ENCODE measurements at places on chromosomes 2 and 18.

GRCh38 chr2:191981706-191982105 is 134.8 kb upstream of the CAVIN2 start:
- no peak for DNase-seq

- DNase-seq, result no peak
Measured at GRCh38 chr18:54173980-54174630, 50.4 kb downstream of the MBD2 start.

GRCh38 chr2:64276417-64277095 is 132.3 kb upstream of the PELI1 start:
- no peak for DNase-seq

DNA sequence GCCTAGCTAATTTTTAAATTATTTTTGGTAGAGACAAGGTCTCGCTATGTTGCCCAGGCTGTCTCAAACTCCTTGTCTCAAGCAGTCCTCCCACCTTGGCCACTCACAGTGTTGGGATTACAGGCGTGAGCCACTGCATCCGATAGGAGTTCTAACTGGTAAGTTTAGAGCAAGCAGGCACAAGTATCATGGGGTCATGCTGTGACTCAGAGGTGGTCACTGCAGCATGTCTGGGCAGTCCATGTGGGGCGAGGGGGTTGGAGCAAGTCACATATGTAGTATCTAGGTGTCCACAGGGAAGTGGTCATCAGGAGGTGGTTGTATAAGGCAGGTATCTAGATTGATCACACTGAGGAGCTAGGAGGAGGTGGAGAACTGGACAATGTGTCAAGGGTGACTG is 22.7 kb upstream of the STARD7 start:
- no peak for DNase-seq

- no peak for DNase-seq
Measured at GRCh38 chr2:133968446-133968845, 285.4 kb upstream of the MGAT5 start.

DNA sequence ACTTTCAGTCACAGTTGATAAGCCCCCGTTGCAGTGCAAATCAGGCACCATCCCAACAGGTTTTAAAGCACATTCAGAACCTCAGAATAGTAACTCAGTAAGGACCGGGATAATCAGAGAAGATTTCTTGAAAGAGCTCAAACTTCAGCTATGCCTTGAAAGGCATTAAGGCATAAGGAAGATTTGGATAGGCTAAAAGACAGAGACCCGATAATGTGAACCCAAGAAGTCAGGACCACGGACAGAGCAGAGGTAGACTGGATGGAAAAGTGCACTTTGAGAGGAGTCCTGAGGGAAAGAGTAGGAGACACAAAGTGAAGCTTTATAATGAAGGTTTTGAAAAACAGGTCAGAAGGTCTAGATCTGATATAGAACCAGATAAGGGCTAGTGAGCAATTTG is 36.9 kb upstream of the KLF7 start:
- peak; percentile 42 for DNase-seq
